CD4-positive, CD25-positive, alpha-beta regulatory T cell (primary cell): ENCODE measurements at places on chromosomes 5 and 9. TPM values are rescaled to one million over a fixed set of nuclear protein-coding genes. Genes with fewer than 3 reads are reported as not detected.

Gene AQP3
- polyA plus RNA-seq, result 411 TPM

Gene CCDC180
- 0.24 TPM for polyA plus RNA-seq

Gene NCBP1
- polyA plus RNA-seq, result 19.0 TPM

Gene SLC6A19
- polyA plus RNA-seq, result not detected
